ENCODE measurements at places on chromosomes 12 and 14. TPM values are rescaled to one million over a fixed set of nuclear protein-coding genes. Genes with fewer than 3 reads are reported as not detected.

- no peak for DNase-seq
Measured at GRCh38 chr14:76698191-76698590, 63.1 kb upstream of the VASH1 start.

DNA sequence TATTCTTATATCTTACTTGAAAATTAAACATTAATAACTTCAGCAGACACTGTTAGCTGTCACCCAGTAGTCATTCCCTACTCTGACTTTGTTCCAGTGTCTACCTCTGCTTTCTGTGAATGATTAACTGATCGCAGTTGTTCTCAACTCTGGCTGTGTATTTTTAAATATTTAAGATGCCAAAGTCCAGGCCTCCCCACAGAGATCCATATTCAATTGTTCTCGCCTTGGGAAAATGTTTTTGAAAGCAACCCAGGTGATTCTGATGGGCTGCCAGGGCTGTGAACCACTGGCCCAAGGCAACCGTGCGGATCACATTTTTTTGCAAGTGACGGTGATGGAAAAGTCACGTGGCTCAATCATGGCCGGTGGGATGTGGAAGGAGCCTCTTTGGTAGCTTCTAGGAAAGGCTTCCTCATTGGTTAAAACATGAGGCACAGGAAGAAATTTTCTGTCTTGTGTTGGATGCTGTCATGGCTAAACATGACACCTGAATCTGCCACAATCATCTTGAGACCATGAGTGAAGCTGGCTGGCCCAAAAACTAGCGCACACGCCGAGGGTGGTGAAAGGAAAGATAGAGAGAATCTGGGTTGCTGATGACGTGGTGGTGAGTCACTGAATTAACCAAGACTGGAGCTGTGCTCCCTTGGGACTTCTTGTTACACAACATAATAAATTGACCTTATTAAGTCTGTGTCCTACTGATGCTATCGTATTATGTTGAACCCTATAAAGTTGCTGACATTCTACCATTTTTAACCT lies 37.2 kb downstream of the RDH12 start:
- DNase-seq = peak; percentile 97

DNA sequence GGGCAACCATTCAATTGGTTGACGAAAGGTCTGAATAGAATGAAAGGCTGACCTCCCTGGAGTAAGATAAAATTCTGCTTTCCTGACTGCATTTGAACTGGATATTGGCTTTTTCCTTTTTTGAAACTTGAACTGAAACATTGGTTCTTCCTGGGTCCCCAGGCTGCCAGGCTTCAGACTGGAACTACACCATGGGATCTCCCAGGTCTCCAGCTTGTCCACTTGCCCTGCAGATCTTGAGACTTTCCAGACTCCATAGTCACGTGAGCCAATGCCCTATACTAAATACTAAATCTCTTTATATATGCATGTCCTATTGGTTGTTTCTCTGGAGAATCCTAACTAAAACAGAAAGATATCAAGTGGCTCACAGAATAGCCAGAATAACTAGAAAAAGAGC lies 118.7 kb upstream of the KRR1 start:
- no peak for DNase-seq

GRCh38 chr14:29085546-29085945 lies 319.0 kb downstream of the FOXG1 start:
- DNase-seq = no peak

GRCh38 chr12:85849344-85849743 lies 13.1 kb upstream of the RASSF9 start:
- no peak for DNase-seq

DNA sequence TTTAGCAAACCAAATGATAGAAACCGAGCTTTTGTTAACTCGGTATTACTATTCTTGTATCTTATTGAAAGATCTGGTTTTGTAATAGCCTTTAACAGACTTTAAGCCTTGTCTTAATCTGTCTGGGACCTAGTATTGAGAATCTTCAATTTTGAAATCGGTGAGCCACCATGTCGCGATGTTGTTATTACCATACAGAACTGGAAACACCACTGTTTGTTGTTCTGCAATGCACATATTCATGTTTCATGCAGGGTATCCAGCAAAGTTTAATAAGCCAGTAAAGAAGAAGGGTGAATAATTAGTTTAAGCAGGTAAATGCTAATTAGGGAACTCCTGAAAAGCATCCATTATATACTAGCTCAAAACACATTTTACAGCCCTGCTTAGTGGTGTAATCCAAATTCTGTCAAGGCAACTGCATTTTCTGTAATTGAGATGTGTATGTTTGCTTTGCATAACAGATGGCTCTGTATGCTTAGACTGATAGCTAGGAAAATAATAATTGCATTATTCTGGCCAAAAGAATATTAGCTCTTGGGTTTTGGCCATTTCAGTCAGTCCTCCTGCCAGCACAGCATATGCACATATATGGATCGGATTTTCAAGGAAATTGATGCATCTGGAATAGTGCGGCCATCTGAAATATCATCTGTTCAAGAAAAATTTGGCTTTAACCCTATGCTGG lies 389.2 kb downstream of the EGLN3 start:
- DNase-seq = no peak

- DNase-seq = peak; percentile 46
Measured at GRCh38 chr12:98465950-98466602, 49.3 kb upstream of the TMPO start.

Gene MORN3
- polyA plus RNA-seq = 0.23 TPM

Gene PLCZ1
- not detected for polyA plus RNA-seq
